ENCODE measurements at places on chromosomes 6 and 20.

- DNase-seq, result peak; percentile 52
Observed at GRCh38 chr6:16129623-16130401, 926 bp downstream of the MYLIP start.

GRCh38 chr6:131288214-131288613 lies 152.9 kb downstream of the AKAP7 start:
- DNase-seq, result no peak

GRCh38 chr6:5752391-5752680 lies 254.4 kb downstream of the NRN1 start:
- no peak for DNase-seq

GRCh38 chr6:168804331-168804730 lies 363.3 kb downstream of the SMOC2 start:
- no peak for DNase-seq

- DNase-seq, result no peak
Observed at GRCh38 chr6:87100216-87100615, 5.3 kb upstream of the CGA start.

GRCh38 chr20:17887331-17888030 lies 81.1 kb downstream of the SNX5 start:
- DNase-seq, result no peak
